ENCODE measurements at places on chromosomes 6 and 20.

- no peak for DNase-seq
Observed at GRCh38 chr6:133886104-133886775, 2.7 kb upstream of the TCF21 start.

DNA sequence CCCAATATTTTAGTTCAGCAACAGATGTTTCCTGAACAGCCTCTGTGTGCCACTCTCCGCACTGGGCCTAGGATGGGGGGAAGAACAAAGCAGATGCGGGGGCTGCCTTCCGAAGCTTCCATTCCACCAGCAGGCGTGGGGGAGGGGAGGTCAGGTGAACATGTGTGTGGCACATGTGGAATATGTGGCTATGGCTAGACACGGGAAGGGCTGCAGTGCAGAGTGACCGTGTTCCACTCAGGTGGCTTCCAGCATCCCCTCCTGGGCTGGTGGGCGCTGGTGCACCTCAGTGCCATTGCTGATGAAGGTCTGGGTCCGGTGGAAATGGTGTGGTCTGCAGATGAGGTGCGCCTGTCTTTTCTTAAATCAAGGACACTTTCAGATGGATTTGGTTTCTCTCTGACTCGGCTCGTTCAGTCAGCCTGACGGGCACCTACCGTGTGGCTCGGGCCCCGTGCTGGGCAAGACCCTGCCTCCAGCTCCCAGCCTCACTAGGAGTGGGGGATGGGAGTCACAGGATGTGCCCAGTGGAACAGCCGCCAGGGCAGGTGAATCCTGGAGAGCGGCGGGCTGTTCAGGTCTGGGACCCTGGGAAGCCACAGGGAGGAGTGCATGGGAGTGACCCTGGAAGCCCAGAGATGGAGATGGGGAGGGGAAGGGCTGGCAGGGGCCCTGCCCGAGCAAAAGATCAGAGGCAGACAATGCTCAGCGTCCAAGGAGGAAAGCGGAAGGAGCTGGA is 111.0 kb downstream of the SYCP2 start:
- DNase-seq = no peak

GRCh38 chr6:166969390-166970002 is 13.1 kb upstream of the RNASET2 start:
- no peak for DNase-seq

- no peak for DNase-seq
Observed at GRCh38 chr20:31497838-31498540, 16.3 kb upstream of the HM13 start.

GRCh38 chr20:20096421-20096820 is 44.1 kb downstream of the CFAP61 start:
- no peak for DNase-seq

DNA sequence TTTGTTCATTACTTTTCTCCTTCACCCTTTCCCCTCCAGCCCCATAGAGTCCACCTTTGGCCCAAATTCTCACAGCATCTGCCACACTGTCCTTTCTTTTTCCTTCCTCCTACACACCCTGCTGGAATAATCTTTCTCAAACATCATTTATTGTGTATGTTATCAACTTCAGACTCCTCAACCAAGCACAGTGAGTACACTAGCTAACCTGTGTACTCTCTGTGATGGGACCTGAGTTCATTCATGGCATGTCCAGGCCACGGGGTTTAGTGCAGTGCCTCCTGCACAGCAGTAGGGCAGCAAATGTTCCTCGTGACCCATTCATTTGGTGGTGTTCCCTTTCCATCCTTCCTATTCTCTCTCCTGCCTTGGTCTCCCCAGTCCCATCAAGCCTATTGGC is 7.1 kb upstream of the ARMC12 start:
- DNase-seq = no peak

DNA sequence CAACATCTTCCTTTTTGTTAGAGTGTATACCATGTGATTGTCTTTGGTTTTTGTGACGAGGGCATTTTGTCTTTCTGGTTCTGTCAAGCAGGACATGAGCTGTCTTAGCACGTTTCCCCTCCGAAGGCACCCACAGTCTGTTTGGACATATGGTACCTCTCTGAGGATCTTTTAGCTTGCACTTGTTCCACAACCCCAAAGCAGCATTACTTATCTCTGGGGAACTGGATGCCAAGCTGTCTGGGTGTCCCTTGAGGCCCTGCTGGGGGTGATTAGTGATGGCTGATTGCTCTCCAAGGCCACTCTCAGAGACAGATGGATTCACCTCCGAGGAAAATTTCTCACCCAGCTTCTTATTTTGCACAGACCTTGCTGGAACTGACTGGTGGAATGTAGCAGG is 445.0 kb upstream of the CHD6 start:
- no peak for DNase-seq

DNA sequence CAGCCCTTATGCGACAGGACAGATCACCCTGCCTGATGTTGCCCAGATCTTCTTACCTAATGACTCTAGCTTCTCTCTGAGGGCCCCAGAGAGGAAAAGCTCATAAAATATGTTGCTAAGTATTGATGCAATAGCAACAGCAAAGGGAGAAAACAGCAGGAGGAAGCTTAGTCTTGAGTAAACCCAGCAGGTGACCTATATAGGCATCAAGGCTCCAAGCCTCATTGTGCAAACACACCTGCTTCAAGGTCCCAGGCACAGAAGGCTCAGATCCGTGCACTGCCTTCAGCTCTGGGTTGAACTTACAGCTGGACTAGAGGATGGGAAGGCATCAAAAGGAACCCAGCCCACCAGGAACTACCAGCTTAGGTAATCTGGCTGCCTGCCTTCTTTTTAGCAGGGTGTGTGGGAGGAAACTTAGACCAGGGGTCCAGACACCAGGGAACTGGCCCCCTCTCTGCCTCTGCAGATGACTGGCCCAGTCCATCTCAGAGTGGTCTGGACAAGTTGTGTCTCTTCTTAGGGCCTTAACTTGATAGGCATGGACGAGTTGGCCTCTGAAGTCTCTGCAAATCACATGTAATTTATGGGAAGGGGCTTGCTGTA is 34.4 kb downstream of the TGM3 start:
- peak; percentile 95 for DNase-seq

DNA sequence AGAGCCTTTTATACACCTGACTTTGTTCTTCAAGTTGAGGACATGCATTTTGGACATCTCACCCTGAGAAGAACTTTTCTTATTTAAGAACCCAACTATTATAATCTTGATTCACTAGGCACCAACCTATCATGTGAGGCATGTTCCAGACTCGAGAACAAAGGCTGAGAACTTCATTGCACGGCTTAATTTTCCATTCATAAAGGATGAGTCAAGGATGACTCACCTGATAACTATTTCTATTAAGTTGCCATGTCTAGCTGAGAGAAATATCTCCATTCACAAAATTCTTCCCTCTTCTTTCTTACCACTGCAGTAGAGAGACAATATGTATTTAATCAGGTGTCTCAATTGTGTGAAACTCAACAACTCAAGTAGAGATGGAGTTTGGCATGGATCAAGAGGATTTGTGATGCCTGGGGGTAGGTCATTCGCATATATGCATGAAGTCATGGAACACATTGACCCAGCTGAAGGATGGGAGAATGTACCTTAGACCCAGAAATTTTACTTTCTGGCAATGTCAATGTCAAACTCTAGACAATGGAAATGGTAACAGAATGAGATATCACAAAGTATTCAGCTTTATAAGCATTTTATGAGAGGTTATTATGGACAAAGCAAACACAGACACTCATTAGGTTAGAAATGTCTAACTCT is 208.7 kb upstream of the PRND start:
- no peak for DNase-seq

DNA sequence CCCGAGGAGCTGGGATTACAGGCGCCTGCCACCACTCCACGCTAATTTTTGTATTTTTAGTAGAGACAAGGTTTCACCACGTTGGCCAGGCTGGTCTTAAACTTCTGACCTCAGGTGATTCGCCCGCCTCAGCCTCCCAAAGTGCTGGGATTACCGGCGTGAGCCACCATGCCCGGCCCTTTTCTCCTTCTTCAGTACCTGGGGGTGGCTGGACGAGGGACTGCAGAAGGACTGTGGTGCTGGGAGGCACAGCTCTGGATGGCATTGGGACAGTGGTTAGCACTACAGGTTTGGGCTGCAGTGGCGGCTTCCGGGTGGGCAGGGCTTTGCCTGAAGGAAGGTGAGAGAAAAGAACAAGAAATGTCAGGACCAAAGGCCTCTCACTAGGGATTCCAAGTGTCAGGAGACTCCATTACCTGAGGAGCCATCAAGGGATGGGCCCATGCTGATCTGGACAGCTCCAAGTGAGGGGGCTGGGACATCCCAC is 7.4 kb downstream of the ATF6B start:
- no peak for DNase-seq

GRCh38 chr20:53077373-53078205 is 105.4 kb downstream of the TSHZ2 start:
- DNase-seq = no peak

- DNase-seq = no peak
Observed at GRCh38 chr6:47810885-47811284, 29.1 kb downstream of the OPN5 start.

- no peak for DNase-seq
Observed at GRCh38 chr6:52155791-52156576, 30.2 kb upstream of the IL17A start.

DNA sequence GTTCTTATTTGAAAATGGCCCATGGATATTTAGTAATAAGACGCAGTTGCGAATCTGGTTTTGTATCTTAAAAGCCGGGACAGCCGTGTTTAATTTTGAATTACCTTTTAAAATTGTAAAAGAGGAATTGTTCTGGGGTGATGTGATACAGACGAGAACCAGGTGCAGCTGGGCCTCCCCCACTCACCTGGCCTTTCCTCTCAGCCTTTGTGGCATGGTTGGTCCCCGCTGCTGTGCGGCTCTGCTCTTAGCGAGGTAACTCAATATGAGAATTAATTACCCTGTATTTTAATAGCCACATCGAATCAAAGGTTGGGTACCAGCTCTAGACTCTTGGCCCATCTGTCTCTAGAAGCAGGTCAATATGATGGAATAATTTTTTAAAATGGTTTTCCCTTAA is 56.5 kb upstream of the DACT2 start:
- DNase-seq = peak; percentile 67

DNA sequence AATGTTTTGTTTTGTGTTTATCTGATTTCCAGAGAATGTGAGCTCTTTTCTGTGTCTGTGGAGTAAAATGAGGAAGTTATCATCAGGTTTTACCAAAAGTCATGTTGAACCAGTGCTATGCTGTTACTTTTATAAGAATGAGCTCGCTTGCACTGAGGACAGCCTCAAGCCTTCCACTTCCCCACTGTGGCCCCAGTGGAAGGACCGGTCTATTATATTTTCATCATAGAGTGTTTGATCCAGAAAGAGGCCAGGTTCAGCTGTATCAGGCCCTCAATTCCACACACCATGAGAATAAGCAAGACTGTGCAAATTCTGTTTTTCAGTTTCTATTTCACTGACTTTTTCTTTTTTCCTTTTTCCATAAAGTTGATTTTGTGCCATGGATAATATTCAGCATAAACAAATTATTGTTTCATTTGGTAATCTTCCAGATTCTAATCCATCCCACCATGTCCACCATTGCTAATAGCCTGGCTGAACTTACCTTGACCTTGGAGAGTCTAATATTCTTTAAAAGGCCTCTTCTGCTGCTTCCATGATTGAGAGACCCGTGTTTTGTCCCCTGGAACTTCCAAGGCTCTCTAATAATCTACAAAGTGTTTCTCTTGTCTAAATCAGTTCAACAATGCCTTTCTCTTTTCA is 286.2 kb downstream of the THBS2 start:
- DNase-seq = no peak

DNA sequence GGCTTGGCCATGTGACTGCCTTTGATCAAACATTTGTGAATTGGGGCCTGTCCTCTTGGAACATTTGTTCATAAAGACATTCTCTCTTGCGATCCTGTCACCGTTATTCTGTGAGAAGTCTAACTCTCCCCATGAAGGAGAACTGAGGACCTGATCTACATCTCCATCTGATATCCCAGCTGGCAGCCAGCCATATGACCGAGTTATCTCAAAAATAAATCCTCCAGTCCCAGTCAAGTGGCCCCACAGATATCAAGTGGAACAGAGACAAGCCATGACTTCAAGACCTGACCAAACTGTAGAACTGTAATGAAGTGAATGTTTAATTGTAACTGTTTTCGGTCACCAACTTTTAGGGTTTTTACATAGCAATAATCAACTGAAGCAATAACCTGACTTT is 25.7 kb downstream of the SNX3 start:
- no peak for DNase-seq

GRCh38 chr6:119052987-119053386 is 25.5 kb downstream of the FAM184A start:
- no peak for DNase-seq

DNA sequence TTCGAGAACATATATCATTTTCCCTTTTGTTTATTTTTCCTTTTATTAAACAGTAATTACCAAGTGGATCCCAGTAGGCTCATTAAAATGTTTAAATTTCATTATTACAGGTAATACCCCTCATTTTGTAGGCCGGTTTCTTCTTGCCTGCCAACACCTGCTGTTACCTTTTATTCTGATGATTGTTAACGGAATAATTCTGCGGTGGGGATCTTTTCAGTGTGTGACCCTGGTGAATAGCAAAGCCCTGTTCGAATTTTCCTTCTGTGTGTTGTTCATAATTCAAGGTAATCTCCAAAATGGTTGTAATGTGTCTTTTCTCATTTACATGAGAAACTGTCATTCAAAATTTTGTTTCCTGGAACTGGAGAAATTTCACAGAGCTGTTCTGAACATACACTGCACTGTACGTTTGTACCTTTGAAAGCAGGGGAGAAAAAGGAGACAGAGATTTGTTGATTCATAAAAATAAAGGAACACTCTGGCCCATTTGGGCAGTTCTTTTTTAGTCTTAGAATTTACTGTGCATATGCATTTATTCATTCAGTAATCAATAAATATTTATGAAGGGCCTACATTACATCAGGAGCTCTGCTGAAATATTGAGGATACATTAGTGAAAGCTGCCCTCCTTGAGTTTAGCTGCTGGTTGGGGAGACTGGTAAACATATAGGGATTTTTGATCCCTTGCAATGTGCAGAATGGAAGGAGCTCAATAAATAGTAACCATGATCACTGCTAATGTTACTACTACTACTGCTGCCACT is 502.0 kb downstream of the QKI start:
- DNase-seq = no peak

- no peak for DNase-seq
Observed at GRCh38 chr20:42018979-42019378, 400.8 kb upstream of the CHD6 start.

DNA sequence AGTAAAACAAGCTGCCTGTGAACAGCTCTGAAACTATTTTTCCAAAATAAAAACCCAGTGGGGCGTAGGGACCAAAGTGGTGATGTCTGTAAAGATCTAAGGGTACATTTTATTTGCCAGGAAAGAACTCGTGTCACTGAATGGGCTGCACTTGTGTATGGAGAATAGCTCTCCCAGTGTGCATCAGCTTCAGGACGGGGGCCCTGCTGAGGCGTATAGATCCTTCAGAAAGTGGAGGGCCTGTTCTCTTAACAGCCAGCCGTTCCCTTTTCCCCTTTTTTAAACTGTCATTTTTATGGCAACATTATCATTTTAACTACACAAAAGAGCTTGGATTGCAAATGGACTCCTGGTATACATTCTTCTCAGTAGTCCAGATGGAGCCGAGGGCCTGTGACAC is 137.3 kb downstream of the TMEM242 start:
- peak; percentile 77 for DNase-seq

- no peak for DNase-seq
Observed at GRCh38 chr6:118722829-118723813, 71.7 kb upstream of the CEP85L start.
